ENCODE measurements at places on chromosomes 11 and 22.

DNA sequence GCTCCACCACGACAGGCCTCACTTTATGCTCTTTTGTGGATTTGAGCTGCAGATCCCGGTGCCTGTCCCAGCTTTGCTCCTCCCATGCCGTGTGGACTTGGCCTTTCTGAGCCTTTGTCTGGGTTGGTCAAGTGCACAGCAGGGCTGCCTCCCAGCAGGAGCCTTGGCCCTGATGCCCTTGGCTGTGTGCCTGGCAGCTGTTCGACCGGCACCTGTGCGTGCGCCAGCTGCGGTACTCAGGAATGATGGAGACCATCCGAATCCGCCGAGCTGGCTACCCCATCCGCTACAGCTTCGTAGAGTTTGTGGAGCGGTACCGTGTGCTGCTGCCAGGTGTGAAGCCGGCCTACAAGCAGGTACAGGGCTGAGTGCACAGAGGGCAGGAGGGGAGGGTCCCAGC, 46.5 kb downstream of the MYO7A start:
- no peak for DNase-seq

DNA sequence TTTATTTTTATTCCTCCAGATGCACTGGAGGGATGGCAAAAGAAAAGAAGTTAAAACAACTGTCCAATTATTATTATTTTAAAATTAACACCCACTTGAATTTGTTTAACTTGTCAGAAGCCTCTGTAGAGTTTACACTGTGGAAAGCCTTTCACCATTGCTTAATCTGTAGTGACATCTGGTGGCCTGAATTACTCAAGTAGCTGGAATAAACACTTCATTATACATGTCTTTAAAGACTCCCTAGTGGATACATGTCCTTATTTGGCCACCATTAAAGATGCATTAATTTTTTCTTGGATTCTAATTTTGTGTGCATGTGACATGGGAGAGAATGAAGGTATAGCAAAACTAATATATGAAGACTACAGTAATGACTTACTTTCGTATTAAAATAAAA, 1496.5 kb downstream of the FAM181B start:
- DNase-seq: no peak

GRCh38 chr11:82494988-82495432, 238.7 kb downstream of the FAM181B start:
- no peak for DNase-seq

DNA sequence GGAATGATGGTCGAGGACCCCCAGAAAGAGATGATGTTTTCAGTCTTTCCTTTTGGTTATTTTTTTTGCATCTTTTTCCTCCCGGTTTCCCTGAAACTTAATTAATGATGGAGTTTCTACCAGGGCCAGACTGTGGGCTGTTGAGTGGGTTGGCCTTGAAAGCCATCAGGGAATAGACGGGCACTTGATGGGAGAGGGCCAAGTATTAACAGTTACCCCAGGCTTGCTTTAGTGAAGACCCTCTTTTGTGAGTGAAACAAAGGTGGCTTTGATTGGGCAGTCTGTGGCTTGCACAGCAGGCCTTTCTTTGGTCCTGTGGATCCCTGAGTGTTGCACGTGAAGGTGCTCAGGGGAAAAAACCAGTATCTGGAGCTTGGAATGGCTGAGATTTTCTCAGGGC, 56.9 kb downstream of the AMOTL1 start:
- DNase-seq: no peak

- no peak for DNase-seq
Measured at GRCh38 chr11:130772266-130773227, 143.7 kb downstream of the SNX19 start.

DNA sequence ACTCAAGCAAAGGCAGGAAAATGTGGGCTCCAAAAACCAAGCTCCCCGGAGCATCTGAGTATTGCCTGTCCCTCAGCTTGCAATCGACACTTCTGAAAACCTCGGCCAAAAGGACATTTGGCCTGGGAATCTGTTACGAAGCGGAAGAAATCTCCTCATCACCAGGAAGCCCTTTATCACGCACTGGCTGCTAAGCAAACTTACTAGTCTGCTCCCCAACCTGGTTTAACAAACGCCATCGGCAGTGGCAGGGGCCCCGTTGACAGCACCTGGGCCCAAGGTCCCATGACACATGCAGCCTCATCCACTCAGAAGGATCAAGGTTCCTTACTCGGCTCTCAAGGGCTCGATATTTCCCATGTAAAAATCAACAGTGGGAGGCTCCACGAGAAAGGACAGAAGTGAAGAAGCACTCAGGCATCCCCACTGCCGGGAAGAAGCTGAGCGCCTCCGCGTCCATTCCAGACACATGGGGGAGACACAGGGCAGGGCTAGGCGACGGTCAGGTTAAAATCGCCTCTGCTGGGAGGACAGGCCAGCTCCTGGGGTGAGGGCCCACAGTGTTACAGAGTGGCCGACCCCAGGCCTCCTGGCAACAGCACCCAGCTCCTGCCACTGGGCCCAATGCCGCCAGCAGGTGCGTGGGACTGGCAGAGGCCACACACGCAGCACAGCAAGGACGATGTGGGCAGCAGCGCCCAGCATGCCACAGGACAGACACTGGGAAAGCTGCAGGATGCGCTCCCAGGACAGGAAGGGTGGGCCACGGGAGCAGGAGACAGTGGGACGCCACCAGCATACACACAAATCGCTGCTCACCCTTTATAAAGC, 27.1 kb downstream of the BRD1 start:
- peak; percentile 44 for DNase-seq

DNA sequence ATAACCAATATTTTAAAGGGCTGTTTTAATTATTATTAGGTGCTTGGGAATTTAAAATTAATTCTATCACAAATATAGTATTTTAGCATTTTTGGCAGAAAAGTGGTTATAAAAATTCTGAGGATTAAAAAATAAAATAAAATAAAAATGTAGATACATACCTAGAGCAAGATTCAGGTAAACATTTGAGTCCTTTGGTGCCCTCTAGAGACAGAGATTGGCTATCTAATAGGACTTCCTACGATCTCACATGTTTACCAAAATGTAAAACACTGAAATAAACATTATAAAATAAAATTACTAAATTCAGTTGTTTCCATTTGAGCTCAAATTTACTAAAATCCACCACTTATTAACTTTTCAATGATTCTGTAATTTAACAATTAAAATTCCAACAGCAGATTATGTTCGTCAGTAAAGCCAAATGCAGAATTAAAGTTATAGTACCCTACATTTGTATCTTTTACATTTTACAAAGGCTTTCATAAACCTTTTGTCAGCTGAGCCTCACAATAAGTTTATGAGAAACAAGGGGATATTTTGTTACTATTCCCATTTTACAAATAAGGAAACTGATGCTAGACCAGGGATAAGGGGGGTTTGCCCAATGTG, 27.7 kb downstream of the SLC36A4 start:
- no peak for DNase-seq

- no peak for DNase-seq
Measured at GRCh38 chr11:28962502-28962901, 854.3 kb downstream of the METTL15 start.

DNA sequence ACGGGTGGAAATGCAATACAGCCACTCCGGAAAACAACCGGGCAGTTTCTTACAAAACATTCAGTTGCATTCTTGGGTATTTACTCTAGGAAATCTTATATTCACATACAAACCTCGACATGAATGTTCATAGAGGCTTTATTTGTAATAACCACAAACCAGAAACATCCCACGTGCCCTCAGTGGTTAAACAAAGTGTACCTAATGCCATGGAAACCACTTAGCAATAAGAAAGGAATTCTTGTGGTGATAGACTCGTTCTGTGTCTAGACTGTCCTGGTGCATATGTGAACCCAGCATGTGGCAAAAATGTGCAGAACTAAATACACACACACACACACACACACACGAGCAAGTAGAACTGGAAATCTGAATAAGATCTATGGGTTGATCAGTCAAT, 1073.3 kb downstream of the TBC1D22A start:
- no peak for DNase-seq

- no peak for DNase-seq
Measured at GRCh38 chr11:68845351-68846002, 3.8 kb upstream of the CPT1A start.

DNA sequence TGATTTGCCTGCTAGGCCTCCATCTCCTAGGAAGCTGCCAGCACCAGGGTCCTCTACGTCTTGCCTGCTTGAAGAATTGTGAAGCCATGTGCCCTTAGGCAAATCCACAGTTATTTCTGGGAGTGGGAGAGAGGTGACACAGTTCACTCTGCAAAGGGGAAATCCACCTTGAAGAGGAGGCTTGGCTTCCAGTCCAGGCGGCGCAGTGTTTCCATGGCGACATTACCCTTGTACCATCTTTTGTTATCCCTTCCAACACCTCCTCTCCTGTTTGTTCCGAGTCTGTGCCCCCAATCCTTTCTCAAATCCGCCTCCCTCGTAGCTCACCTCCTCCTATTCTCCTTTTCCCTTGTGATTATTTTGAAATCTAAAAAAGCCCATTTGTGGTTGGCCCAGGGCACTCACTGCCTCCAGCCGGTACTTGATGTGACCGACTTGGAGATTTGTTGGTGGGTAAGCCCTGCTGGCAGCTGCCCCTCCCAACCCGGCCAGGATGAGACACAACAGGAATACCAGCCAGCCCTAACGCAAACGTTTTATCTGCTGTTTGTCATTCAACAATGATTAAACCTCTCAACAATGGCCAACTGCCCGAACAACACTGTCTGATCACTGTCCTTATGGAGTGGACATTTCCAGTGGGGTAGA, 18.4 kb downstream of the SYT13 start:
- no peak for DNase-seq

DNA sequence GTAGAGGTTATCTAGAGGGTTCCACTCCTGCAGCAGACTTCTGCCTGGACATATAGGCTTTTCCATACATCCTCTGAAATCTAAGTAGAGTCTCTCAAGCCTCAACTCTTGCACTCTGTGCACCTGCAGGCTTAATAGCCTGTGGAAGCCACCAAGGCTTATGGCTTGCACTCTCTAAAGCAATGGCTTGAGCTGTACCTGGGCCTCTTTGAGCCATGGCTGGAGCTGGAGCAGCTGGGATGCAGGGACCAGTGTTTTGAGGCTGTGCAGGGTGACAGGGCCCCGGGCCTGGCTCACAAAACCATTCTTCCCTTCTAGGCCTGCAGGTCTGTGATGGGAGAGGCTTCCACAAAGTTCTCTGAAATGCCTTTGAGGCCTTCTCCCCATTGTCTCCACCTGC, 2.9 kb upstream of the NXPE4 start:
- no peak for DNase-seq

DNA sequence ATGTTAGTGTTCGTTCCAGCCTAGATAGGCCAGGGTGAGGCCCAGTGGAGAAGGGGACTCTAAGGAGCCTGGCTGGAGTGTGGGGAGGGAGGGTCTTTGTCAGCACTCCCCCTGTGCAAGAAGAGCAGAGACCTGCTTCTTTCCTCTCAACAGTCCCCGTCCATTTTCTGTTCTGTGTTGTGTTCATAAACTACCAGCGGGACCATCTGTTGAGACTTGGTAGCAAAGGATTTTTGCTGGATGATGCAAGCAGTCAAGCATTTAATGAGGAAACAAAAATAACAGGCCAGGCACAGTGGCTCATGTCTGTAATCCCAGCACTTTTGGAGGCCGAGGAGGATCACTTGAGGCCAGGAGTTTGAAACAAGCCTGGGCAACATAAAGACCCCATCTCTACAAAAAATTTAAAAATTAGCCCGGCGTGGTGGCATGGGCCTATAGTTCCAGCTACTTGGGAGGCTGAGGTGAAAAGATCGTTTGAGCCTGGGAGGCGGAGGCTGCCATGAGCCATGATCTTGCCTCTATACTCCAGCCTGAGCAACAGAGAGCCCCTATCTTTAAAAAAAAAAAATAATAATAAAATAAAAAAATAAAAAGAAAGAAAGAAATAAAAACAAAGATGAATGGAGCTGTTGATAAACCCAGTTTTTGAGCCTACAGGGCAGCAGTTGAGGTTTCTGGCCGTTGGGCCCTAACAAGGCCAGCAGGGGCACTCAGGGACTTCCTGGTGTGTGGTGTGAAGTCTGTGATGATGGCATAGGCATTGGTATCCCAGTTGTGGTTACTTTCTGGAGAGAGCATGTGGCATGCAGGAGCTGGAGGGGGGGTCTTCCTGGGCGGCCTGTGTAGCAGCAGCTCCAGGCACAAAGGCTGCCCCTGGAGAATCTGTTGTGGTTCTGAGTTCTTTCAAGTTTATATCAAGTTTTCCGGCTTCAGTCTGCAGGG, 1.7 kb upstream of the TXNRD2 start:
- DNase-seq: peak; percentile 85

- no peak for DNase-seq
Measured at GRCh38 chr22:42799461-42800405, 57.3 kb downstream of the ARFGAP3 start.

DNA sequence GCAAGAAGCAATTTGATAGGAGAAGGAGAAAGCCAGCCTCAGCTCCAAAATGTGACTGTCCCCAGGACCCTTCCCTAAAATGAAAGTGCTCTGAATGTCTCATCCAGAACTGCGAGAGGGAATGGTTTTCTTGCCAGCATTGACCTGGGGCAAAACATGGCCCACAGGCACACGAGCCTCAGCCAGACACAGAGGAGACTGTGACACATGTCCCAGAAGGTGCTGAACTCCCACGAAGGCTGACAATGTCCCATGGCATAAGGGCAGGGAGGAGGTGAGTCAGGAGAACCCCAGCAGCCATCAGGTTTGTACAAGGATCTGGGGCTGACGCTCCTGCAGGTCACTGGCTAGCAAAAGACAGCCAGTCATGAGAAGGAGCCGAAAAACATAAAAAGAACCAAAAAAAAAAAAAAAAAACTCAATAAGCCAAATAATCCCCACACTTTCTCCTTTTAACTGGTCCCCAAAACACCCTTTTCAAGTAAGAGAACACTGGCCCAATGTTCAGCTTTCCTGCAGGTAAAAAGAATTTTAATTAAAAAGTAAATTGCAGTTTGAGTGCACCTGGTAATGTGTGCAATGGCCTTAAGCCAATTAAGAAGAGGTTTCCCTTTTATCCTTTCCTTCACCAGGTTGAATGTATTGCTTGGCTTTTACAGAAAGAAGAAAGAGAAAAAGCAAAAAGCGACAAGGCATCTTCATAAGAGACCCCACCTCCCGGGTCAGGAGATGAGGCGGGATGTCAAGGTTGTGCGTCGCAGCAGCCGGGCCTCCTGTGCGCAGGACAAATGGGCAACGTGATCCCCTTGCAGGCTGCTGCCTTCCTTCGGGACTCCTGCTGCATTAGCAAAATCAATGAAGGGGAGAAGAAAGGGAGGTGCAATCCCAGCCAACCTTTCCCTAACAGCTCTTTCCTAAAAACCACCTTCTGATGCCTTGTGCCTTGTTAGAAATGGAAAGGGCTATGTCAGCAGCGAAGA, 43.6 kb downstream of the GALNT18 start:
- no peak for DNase-seq

- no peak for DNase-seq
Measured at GRCh38 chr11:129576652-129577051, 201.0 kb downstream of the BARX2 start.
